Adrenal gland (tissue), 19 donors: ENCODE measurements at places on chromosomes 1 and 21.

DNA sequence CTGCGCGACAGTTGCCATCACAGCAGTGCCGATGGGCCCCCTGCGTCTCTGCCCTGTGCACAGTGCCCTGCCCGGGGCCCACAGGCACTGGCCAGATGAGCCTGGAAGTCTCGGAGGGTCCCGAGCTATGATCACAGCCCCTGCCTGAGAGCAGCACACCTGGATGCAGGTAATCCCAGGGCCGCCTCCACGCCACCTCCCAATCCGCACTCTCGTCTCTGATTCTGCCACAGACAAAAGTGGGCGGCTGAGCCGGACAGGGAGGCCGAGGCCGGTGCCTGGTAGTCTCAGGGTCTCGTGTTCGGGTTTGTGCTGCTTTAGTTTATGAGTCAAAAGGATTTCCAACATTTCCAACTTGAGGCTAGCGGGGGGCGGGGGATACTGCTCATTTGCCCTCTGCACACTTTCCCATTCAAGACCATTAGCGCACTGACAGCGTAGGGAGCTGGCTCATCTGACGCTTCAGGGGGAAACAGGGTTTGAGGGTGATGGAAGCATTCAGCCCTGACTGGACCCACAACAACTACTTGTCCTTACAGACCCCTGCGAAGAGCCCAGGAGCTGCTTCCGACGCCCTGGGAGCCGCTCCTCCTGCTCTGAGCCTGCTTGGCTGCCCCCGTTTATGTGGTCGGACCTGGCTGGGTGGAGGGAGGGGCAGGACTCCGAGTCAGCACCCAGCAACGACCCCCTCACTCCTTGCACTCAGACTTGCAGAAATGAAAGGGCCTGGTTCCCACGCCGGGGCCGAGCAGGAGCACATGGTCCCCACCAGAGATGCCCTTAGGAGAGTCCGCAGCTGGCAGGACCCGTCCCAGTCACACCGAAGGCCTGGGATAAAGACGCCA lies 1.8 kb upstream of the TTC34 start:
- no peak for DNase-seq

DNA sequence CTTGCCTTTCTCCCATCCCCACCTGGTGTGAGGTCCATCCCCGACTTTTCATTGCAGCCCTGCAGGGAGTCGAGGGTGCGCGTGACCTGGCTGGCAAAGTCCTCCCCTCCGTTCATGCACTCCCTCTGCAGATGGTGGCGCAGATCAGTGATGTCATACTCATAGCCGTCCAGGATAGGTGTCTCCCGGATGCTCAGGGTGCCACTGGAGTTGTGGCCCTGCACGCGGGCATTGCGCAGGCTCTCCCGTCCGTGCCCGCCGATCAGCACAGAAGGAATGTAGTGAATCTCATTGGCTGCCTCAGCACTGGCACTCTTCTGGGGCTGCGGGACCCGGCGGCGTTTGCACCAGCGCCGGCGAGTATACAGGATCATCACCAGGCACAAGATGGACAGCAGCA lies 132.1 kb downstream of the ASTN1 start:
- DNase-seq, result no peak

- DNase-seq, result no peak
Observed at GRCh38 chr1:92026806-92027205, 3.0 kb upstream of the EPHX4 start.

DNA sequence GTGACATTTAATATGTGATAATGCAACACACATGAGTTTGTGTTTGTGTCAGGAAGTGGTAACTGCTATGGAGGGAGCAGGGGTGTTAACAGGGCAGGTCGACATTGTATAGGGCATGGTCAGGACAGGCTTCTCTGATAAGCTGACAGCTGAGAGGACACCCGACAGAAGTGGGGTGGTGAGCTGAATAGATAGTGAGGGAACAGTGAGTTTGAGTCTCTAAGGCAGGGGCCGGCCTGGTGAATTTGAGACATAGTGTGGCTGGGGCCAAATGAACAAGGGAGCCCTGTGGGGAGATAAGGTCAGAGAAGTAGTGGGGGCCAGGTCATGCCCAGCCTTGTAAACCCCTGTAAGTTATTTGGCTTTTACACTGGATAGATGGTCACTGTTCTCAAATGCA lies 217.4 kb upstream of the KIAA0040 start:
- no peak for DNase-seq

DNA sequence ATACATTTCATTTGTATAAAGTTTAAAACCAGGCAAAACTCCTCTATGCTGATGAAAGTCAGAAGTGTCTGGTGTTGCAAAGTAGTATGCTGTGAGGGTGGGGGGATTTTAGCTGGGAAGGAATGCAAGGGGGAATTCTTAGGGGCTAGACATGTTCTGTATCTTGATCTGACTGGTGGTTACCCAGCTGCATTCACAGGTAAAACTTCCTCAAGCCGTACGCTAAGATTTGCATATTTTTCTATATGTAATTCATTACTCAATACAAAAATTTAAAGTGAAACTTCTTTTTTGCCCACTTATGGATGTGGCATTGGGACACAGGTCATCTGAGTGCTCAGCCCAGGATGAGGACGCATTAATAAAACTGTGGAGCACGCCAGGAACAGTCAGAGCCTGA lies 323.3 kb downstream of the PAPPA2 start:
- no peak for DNase-seq

DNA sequence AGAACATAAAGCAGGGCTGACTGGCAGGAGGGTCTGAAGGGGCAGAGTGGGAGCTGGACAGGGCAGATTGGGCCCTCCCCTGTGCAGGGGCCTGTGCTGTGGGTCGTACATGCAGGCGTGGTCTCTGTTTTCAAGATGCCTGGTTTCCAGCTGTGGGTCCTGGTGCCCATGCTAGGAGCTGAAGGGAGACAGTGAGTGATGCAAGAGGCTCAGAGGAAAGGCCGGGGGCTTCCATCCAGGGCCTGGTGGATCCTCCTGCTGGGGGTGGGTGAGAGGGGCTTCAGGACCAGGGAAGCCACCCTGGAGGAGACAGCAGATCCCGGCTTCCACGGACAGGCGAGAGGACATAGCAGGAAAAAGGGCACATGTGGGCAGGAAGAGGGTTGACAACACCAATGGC lies 349.0 kb upstream of the VAMP3 start:
- no peak for DNase-seq

GRCh38 chr1:2086446-2087078 lies 36.4 kb downstream of the PRKCZ start:
- no peak for DNase-seq

- DNase-seq, result no peak
Observed at GRCh38 chr1:50930193-50930592, 29.9 kb downstream of the FAF1 start.

- DNase-seq, result peak; percentile 63
Observed at GRCh38 chr1:16080422-16081150, 7.1 kb upstream of the FAM131C start.

DNA sequence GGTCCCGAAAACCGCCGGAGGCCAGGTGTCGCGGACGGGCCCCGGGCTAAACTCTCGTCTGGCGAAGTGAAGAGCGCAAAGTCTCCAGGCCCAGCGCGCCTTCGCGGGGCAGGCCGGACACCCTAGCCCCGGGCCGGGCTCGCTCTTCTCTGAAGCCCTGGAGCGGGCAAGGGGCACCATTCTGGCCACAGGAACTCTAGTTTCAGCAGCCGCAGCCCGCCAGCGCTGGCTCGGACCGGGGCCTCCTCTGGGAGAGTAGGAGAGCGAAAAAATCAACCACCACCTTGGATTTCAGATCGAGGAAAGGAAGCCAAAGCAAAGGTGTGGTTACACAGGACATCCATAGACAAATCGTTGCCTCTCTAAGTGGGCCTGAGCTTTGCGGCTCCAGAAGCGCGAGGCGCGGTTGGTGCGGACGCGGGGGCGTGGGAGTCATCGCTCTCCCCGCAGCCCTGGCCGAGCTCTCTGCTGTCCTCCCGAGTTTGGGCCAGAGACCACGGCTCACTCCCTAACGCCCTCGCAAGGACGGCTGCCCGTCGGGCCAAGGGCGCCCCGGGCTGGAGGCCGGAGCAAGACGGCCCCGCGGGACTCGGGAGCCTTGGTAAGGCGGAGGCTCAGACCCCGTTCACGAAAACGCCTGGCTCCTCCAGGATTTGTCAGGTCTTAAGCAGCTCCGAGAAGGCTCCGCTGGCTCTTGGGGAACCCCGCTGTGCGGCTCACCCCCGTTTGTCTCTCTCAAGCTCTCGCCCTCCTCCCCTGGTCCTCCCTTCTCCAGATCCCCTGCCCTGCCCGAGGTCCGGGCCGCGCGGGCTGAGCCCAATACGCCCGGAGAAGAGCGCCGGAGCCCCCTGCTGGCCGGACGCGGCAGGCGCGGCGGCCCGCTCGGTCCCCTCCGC lies 132.9 kb upstream of the DPYD start:
- DNase-seq, result peak; percentile 60

GRCh38 chr21:44489962-44490361 lies 34.7 kb downstream of the LRRC3 start:
- no peak for DNase-seq

DNA sequence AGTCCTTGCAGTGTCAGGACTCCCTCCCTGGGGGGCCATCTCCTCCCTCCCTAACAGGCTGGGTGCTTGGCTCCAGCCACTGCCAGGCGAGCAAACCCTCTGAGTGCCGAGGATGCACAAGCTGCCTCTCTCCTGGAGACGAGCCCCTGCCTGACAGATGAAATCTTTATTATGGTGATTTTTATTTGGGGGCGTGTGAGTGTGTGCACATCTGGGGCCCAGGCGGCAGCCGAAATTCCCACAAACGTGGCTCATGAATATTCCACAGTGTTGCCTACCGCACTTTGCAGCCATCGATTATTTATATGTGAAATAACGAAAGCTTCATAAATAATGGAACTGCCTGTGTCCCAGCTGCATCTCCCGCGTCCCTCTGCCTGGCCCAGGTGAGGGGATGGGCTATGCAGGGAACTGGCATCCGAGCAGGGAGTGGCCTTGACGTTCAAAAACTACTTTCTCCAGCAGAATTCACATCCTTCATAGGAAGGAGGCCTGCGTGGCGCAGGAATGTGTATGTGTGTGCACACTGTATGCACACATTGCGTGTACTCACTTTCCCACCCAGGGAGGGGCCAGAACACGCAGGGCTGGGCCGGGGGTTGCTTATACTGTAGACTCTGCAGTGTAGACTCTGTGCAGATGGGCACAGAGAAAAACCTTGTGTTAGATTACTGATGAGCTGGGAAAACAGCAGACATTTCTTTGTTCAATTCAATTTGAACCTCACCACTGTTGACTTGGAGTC lies 73.1 kb downstream of the UBIAD1 start:
- DNase-seq, result no peak

GRCh38 chr1:85121744-85122143 lies 73.4 kb upstream of the MCOLN3 start:
- no peak for DNase-seq

- no peak for DNase-seq
Observed at GRCh38 chr1:230728710-230729392, 14.9 kb upstream of the AGT start.

DNA sequence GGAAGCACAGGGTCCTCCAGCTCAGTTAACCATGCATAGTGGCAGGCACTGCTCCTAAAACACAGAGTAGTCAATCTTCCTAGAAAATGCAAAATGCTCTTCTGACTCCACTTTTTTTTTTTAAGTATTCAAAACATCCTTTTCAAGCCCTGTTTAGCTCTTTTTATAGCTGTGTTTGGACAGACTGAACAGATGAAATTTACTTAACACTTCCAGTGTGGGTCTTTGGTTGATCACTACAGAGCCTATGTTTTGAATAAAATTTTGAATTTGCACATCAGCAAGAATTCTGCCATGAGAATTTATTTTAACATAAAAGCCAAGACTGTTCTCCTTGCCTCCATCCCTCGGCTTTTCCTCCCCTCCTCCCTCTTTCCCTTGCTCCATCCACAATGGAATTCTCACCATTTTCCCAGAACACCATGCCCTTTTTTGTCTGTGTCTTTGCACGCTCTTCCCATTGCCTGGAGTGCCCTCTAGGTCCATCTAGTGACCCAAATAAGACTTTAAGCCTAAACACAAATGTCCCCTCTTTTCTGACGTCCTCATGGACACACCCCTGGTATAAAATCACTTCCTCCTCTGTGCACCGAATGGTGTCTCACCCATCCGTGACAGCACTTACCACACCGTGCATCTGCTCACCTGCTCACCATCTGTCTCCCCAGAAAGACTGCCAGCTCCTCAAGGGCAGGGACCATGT lies 24.0 kb upstream of the CPT2 start:
- no peak for DNase-seq

DNA sequence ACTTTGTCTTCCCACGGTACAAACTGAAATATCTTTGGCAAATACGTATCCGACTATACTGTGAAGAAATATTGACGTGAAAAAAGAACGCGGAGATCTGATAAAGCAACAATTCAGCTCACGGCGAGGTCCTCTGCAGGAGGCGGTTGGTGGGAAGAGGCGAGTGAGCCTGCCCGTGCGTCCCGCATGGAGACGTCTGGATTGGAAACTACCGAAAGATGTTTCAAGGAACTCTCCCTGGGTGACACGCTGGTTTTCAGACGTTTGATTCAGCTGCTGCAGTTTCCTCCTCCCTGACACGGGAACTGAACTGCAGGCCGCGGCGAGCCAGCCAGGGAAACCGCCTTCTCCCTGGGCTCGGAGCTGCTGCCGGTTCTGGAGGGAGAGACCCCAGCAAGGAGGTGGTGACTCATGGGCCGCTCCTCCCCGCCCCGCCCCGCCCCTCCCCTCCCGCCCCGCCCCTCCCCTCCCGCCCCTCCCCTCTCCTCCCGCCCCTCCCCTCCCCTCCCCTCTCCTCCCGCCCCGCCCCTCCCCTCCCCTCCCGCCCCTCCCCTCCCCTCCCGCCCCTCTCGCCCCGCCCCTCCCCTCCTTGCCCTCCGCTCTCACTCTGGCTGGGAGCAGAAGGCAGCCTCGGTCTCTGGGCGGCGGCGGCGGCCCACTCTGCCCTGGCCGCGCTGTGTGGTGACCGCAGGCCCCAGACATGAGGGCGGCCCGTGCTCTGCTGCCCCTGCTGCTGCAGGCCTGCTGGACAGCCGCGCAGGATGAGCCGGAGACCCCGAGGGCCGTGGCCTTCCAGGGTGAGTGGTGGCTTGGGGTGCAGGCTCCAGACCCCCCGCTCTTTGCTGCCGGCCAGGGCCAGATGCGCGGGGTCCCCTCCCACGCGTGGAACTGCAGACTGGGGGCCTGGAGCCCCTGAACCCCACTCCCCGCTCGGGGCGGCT lies at the start of gene COL6A1:
Gene COL6A1, plus strand, starts transcription at position 620 of the 941 bp plus-strand sequence. Its CDS starts 81 bp downstream, at position 701.
- DNase-seq, result peak; percentile 82

- no peak for DNase-seq
Observed at GRCh38 chr1:240351690-240352089, 260.0 kb downstream of the FMN2 start.

DNA sequence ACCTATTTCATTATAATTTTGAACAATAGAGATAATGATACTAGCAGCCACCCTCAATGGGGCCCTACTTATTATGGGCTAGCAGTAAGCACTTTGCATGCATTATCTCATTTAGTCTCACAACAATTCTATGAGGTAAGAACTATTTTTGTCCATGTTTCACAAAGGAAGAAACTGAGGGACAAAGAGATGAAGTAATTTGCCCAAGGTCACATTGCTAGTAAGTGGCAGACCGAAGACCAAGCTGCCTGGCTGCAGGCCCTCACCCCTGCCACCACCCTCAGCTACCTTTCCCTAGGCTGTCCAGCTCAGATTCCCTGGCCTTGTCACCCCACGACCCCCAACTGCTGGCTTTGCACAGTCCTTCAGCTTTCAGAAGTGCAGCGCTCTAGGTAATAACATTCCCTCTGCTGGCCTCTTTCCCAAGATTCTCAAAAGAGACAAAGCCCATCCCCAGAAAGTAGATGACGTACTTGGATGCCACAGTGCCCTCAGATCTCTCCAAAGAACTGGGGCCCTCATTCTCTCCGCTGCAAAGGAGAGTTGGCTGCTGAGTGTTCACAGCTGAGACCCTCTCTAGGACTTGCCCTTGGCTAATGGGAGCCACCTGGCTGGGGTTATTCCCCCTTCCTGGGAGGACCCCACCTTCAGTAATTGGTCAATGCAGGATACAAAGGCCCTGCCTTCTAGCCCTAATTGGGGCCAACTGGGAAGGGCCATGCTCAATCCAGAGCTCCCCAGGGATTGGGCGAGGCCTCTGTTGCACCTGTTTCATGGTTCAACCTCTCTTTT lies 39.5 kb downstream of the IRF2BP2 start:
- DNase-seq, result no peak
